HFF-Myc (cell line): ENCODE measurements at places on chromosomes 16 and 17.

GRCh38 chr16:19269098-19269497 lies 16.4 kb upstream of the CLEC19A start:
- no peak for DNase-seq

GRCh38 chr16:62408760-62409159 lies 372.5 kb upstream of the CDH8 start:
- DNase-seq: no peak

DNA sequence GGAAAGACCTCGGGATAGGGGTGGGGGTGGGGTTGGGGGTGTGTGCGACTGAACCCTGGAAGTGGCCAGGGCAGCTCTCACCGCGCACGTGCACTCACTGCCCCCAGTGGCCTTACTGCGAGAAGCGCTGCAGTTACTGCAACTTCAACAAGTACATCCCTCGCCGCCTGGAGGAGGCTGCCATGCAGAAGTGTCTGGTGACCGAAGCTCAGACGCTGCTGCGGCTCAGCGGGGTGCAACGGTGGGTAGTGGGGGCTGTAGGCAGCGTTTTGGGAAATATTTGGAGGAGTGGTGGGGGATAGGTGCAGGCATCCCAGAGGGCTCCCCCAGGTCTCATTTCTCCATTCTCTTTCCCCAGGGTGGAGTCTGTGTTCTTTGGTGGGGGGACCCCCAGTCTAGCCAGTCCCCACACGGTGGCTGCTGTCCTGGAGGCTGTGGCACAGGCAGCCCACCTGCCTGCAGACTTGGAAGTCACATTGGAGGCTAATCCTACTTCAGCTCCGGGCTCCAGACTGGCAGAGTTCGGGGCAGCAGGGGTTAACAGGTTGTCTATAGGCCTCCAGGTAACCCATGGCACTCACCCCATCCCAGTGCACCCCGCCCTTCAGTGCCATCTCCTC lies 972 bp downstream of the RSAD1 start:
- DNase-seq: peak; percentile 53

DNA sequence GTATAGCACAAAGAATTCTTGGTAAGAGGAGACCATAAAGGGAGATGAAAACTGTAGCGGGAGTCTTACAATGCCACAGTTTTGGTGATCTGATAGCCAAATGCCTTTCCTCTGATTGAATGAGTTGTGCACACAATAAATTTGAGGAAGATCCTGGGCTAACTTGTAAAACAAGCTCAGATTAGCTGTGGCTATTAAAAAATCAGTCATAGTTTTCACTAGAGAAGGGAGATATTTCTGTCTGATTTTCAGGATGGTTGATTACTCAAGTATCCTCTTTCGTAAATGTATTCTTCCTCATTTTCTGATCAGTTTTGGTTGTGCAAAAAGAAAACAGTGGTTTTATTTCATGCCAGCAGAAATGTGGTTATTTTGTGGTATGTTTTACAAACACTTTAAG lies 9.1 kb upstream of the METTL9 start:
- no peak for DNase-seq

GRCh38 chr17:61503961-61504360 lies 51.7 kb downstream of the TBX4 start:
- DNase-seq: no peak

DNA sequence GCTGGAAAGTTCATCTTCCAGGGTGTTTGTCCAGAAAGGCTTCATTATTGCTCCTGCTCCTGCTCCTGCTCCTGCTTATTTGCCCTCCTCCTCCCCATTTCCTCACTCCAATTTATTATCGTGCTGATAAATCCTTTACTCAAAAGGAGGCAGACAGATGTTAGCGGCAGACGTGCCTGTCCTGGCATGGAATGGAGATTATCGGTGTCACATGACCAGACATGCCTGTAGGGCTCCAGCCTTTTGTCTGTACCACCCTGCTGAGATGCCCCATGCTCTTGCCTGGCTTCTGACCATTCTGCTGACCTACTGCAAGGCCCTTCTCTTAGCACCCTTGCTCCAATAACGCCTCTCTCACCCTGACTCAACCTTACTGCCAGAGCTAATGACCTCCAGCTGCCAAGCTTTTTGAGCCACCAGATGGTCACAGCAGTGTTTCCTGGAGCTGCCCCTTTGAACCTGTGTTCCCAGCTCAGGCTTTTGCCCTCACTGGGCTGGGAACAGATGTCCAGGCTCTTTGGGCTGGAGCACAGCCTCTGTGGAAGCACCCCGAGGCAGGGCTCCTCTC lies 12.8 kb downstream of the DNAH9 start:
- no peak for DNase-seq

- no peak for DNase-seq
Observed at GRCh38 chr17:17354560-17355349, 51.6 kb downstream of the NT5M start.

GRCh38 chr16:68246666-68247065 lies 1.5 kb downstream of the PLA2G15 start:
- DNase-seq: no peak

GRCh38 chr16:63038397-63039106 lies 1002.3 kb upstream of the CDH8 start:
- no peak for DNase-seq

- peak; percentile 90 for DNase-seq
Observed at GRCh38 chr16:16021988-16022682, 72.7 kb downstream of the ABCC1 start.

DNA sequence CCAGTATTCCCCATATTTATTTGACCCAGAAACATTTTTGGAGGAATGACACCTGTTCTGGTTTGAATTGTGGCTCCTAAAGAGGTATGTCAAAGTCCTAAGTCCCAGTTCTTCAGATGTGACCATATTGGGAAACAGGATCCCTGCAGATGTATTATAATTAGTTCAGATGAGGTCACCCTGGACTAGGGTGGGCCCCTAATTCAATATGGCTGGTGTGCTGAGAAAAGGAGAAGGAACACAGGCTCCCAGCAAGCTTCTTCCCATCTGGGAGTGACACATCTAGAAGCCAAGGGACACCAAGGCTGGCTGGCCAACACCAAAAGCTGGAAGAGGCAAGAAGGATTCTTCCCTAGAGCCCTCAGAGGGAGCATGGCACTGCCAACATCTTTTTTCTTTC lies 3.8 kb upstream of the GCSH start:
- no peak for DNase-seq

GRCh38 chr17:6627019-6627418 lies 13.5 kb downstream of the KIAA0753 start:
- no peak for DNase-seq

DNA sequence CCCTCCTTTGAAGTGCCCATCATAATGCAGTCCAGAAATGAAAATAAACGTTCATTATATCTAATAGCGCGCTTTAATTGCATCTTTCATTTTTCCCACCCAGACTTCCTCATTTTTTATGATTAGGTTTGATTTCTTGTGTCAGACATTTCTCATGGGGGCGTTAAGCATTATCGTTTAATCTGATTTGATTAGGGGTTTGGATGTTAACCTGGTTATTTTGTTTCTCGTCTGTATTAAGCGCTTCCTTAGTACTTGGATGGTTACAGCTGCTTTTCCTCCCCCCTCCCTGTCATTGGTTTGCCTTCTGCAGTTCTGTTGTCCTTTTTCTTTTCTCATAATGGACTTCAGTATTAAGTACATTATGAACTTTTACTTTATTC lies 540 bp downstream of the MFSD11 start:
- DNase-seq: no peak

GRCh38 chr16:64013856-64014255 lies 1108.0 kb downstream of the CDH11 start:
- DNase-seq: no peak

GRCh38 chr16:81816793-81817210 lies 37.7 kb downstream of the PLCG2 start:
- DNase-seq: no peak

DNA sequence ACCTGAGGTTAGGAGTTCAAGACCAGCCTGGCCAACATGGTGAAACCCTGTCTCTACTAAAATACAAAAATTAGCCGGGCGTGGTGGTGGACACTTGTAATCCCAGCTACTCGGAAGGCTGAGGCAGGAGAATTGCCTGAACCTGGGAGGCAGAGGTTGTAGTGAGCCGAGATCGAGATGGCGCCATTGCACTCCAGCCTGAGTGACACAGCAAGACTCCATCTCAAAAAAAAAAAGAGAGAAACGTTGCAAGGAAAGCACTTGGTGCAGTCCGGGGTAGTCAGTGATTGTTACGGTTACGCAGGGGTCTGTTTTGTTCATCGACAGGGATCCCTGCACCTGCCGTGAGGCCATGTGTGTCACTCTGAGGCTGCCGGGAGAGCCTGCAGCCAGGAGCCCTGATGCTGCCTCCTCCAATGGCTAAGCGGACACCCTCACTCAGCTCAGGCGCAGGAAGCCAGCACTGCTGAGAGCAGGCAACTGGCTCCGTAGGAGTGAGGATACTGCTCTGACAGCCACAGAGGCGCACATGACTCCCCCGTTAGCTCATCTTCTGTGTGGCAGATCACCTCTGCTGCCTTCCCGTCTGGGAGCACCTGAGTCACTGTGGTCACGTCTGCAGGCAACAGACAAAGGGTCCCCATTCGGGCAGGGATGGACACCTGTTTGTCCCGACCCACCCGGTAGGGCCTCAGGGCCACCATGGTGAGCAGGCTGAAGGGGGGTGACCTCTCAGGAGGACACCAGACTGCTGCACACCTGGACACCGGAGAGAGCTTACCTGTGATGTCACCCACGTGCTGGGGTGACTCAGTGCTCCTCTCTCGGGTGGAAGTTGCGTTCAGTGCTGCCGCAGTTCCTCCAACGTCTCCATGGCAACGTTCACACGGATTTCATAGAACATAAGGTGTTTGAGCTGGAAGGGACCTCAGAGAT lies 5.2 kb upstream of the RAB26 start:
- no peak for DNase-seq

- no peak for DNase-seq
Observed at GRCh38 chr16:2954656-2955381, 9.3 kb upstream of the KREMEN2 start.

DNA sequence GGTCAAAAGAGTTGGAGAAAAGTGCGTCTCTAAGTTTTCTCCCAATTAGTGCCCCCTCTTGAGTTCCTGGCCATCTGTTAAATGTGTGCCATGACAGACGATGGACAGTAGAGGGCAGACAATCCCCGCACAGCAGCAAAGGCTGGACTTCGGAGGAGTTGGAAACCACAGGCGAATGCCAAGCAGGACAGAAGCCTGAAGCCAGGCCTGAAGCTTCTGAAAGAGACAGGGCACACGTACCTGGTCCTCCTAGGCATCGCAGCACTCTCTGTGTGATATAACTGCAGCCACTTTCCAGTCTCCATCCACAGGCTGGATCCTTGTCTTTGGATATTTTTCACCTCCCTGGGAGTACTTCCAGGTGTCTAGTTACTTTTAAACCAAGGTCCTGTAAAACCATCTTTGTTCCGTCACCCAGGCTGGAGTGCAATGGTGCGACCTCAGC lies 14.5 kb downstream of the C17orf100 start:
- DNase-seq: peak; percentile 49

DNA sequence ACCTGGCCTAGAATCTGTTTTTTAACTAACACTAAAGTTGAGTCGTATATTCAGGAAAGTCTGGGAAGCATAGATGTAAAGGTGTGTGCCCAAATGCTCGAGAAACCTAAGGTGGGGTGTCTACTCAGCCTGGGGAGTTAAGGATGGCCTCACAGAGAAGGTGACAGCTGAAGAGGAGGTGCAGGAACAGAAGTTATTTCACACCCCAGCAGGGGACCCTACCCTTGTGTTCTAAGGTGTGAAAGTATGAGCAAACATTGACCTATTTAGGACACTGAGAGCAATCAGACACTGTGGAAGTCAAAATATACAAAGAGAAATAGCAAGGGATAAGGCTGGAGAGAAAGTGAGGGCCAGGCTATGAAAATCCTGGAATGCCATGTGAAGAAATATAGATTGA lies 49.0 kb upstream of the DHX40 start:
- DNase-seq: no peak

DNA sequence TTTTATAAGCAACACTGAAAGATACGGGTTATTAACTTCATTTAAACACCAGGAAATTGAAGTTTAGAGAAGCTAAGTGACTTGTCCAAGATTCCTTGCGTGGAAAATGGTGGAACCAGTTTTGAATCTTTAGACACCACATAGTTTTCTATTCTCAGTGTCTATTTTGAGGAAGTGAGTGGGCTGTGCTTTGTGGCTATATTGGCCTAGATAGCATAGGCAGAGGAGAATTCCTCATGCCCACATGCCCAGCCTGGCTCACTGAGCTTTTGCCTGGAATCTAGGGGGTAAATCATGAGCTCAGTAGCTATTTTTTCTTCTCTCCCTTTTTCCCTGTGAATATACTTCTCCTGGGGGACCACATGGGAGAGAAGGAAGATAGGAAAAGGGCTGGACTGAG lies 431.3 kb downstream of the HS3ST3B1 start:
- no peak for DNase-seq

GRCh38 chr17:41738077-41738800 lies 3.8 kb upstream of the HAP1 start:
- DNase-seq: peak; percentile 73

- no peak for DNase-seq
Observed at GRCh38 chr17:28573521-28573920, 2.2 kb upstream of the PIGS start.
